ENCODE measurements at places on chromosomes 4 and X. TPM values are rescaled to one million over a fixed set of nuclear protein-coding genes. Genes with fewer than 3 reads are reported as not detected.

- H3K4me1 ChIP-seq: no peaks in the 10 kb centered on the region
- H3K36me3 ChIP-seq: no peaks in the 10 kb centered on the region
- no peak overlapping the region for H3K4me3 ChIP-seq
- DNase-seq: no peak
Measured at GRCh38 chr4:70564033-70564432, 28.0 kb upstream of the AMBN start.

- no peaks in the 10 kb centered on the region for H3K36me3 ChIP-seq
- H3K4me3 ChIP-seq: no peak overlapping the region
- no peaks in the 10 kb centered on the region for H3K4me1 ChIP-seq
Measured at GRCh38 chr4:120266602-120267001, 200.0 kb upstream of the MAD2L1 start.

DNA sequence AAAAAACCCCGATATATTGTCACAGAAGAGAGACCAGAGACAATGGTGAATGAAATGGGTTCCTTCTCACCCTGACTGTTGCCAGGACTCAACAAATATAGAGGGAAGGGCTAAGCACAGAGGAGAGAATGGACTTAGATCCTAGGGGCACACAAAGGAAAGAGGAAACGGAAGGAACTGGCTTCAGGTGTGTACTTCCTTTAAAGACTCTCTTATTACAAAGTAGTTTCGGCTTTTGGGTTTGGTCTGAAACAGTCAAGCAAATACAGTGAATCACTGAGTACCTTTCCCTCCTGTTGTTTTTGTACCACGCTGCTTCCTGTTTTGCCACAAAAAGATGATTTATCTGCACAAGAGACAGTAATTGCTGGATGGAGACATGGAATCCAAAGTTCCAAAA lies 46.1 kb upstream of the S100G start:
- no peaks in the 10 kb centered on the region for H3K36me3 ChIP-seq
- peaks cover 6% of the 10 kb centered on the region for H3K4me1 ChIP-seq
- DNase-seq: no peak
- no peak overlapping the region for H3K4me3 ChIP-seq

DNA sequence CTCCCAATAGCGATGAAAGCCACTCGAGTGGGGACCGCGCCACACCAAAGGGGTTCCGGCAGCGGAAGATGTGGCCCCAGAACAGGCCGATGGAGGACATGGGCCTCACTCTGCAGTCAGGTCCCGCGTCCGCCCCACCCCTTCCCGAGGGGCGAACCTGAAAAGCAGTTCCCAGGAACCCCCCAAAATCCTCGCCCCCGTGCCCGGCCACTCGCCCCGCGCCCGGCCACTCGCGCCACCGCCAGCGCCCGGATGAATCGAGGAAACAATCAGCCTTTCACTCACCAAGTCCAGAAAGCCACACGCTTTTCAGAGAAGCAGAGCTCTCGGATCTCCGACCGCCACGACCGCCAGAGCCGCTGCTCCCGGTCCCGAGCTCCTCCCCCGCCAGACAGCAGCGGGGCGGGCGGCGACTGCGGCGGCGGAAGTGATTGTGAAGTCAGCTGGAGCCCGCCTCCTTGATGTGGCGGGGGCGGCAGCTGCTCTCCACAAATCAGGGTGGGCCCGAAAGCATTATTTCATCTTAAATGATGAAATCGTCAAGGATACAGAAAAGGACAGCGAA lies at the start of gene PJA1:
TSS of gene PJA1 (minus strand) at position 367 of the 565 bp plus-strand sequence. CDS start 2,380 bp downstream, outside the sequence.
- H3K4me3 ChIP-seq: peak within 1 kb of the TSS; percentile 75
- peak; percentile 79 for DNase-seq
- H3K27me3 ChIP-seq: no peaks in the 10 kb centered on the region
- peaks cover 12% of the 10 kb centered on the region for H3K4me1 ChIP-seq
- peak within 1 kb of the TSS; percentile 76 for H3K27ac ChIP-seq

DNA sequence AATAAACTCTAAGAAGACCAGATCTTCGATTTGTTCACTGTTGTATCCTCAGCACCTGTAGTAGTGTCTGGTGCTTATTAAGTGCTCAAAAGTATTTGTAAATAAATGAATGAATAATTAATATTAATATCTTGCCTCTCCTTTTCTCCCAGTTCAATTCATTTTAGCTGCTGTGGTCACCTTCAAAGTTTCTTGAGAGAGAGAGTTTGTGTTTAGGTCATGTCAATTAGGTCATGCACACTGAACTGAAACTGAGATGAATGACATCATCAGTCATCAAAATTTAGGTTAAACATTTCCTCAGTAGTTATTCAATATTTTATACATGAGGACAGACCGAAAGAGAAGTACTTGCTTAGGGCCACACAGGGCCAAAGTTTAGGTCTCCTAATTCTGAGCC lies 73.5 kb downstream of the ANXA3 start:
- no peak for DNase-seq
- H3K4me1 ChIP-seq: peaks cover 7% of the 10 kb centered on the region
- no peaks in the 10 kb centered on the region for H3K36me3 ChIP-seq
- H3K27me3 ChIP-seq: no peaks in the 10 kb centered on the region
- no peak overlapping the region for H3K27ac ChIP-seq

Gene CD38
- total RNA-seq: not detected
